ENCODE measurements at places on chromosomes 16 and 17. TPM values are rescaled to one million over a fixed set of nuclear protein-coding genes. Genes with fewer than 3 reads are reported as not detected.

Gene EDC4
- total RNA-seq = 26.7 TPM

- DNase-seq = no peak
These were observed 1216.3 kb upstream of the GOT2 start for GRCh38 chr16:59950431-59950830.

DNA sequence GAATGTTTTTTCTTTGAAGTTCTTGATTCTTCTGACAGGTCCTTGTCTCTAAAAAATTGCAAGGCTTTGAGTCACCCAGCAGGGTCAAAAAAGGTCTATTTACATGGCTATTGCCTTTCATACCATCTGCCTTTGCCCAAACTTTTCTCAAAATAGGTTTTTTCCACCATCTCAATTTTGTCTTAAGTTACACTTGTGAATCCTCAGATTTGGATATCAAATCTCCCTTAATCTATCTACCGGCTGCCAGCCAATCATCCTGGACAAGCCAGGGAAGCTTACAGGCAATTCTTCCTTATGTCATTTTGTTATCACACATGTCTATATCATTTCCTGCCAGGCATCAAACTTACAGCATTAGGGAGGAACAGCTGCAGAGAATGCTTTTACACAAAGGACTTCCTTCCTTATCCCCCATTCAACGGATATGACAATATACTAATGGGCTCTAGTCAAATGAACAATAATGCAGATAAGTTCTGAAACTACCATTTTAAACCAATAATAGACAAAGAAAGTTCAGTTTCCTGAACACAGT, 104.1 kb upstream of the CORO6 start:
- DNase-seq = no peak

- DNase-seq = no peak
These were observed 12.3 kb upstream of the CYTH1 start for GRCh38 chr17:78794399-78794798.

DNA sequence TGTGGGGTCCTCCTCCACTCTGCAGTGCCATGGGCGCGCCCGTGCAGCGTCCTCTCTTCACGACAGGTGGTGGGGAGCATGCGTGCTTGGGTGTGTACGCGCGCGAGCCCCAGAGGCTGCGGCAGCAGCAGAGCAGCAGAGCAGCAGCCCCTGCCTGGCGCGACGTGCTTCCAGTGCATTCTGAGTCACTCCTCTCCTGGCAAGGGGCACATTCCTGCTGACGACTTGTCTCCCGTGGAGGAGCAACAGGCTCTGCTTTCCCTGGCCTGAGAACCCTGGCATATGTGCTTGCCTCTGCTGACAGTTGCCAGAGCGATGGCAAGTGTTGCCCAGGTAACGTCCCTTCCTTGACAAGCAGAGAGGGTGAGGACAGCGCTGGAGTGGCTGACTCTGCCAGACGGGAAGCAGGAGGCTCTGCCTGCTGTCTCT, 133.8 kb upstream of the PLCG2 start:
- peak; percentile 97 for DNase-seq

DNA sequence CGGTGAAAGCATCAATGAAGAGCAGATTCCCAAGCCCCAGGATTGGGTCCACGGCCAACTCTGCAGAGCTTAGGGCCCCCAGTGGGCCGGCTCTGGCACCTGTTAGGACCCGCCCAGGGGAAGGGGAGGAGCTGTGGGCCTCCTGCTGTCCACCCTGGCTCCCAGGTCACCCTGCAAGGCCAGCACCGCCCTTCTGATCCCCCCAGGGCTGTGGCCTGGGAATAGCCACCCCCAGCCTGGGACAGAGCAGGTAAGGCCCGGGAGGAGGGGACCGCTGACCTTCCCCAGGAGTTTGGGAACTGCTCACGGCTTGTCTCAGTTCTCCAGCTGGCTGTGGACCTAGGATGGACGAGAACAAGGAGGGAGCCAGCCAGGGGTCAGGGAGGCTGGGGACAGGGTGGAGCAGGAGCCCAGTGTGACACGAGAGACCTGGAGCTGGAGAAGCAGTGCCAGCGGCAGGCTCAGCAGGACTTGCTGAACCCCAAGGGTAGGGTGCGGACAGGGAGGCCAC, 39.3 kb upstream of the SLC38A10 start:
- no peak for DNase-seq

GRCh38 chr17:55570391-55570790, 59.1 kb upstream of the SMIM36 start:
- DNase-seq = no peak

GRCh38 chr16:50209546-50210265, 56.6 kb downstream of the TENT4B start:
- DNase-seq = no peak

Data from body of pancreas (tissue), 4 donors.